Activated naive CD8-positive, alpha-beta T cell treated with anti-CD3 and anti-CD28 coated beads, Interleukin-2, amount 50 U/mL, for 24 hours (primary cell): ENCODE measurements at places on chromosomes 6 and 20.
A peak's percentile ranks its signal among the peaks of the same experiment; 100 is the strongest.

GRCh38 chr6:122026582-122027369, 372.7 kb upstream of the HSF2 start:
- no peak for DNase-seq
- peaks cover 2% of the 10 kb centered on the region for H3K4me1 ChIP-seq
- H3K27ac ChIP-seq, result no peak overlapping the region
- peaks cover 2% of the 10 kb centered on the region for H3K27me3 ChIP-seq
- no peaks in the 10 kb centered on the region for H3K36me3 ChIP-seq

- H3K36me3 ChIP-seq, result no peaks in the 10 kb centered on the region
- no peaks in the 10 kb centered on the region for H3K27me3 ChIP-seq
- no peak overlapping the region for H3K4me3 ChIP-seq
- no peaks in the 10 kb centered on the region for H3K4me1 ChIP-seq
- DNase-seq, result no peak
Observed at GRCh38 chr20:14764511-14765369, 427.3 kb upstream of the FLRT3 start.

DNA sequence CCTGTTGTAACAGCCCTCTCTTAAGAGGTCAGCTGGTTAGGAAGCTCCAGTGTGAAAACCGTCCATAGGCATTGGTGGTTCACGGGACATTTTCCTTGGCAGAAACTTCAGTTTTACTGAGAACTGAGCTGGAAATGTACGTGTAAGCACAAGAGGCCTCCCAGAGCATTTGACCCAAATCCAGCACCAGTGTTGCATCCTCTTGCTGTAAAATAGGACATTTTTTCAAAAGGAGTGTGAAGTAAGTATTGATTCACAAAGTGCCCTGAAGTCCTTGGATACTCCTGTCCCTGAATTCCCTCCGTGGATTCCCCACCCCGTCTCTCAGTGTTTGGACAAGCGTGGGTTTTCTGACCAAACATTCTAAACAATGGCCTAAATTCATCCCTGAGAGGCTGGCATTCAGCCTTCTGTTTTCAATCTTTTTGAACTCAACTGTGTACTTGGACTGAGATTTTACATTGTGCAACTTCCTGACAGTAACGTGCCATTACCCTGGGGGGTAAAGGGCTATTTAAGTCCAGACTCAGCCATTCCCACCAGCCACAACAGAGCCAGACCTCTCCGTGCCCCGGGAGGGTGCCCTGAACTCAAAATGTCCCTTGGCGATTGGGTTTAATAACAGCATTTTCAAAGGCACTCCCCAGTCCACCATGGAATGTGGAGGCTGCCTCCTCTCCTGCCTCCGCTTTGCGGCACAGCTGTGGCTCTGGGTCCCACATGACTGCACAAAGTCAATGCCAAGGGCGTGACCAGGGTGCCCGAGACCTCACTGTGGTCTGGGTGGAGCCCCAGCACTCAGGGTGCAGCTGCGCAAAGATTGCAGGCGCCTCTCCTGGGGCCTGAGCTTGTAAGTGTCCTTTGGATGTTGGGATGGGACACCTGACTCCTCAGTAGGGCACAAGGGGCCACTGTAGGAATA, 92.7 kb upstream of the AFDN start:
- no peak overlapping the region for H3K4me3 ChIP-seq
- no peaks in the 10 kb centered on the region for H3K36me3 ChIP-seq
- H3K4me1 ChIP-seq, result no peaks in the 10 kb centered on the region
- no peak for DNase-seq
- H3K27ac ChIP-seq, result no peak overlapping the region

GRCh38 chr6:219641-220198, 72.6 kb upstream of the DUSP22 start:
- H3K27me3 ChIP-seq, result no peaks in the 10 kb centered on the region
- H3K36me3 ChIP-seq, result no peaks in the 10 kb centered on the region
- H3K4me3 ChIP-seq, result no peak overlapping the region
- H3K4me1 ChIP-seq, result peaks cover 92% of the 10 kb centered on the region
- H3K27ac ChIP-seq, result no peak overlapping the region
- no peak for DNase-seq

DNA sequence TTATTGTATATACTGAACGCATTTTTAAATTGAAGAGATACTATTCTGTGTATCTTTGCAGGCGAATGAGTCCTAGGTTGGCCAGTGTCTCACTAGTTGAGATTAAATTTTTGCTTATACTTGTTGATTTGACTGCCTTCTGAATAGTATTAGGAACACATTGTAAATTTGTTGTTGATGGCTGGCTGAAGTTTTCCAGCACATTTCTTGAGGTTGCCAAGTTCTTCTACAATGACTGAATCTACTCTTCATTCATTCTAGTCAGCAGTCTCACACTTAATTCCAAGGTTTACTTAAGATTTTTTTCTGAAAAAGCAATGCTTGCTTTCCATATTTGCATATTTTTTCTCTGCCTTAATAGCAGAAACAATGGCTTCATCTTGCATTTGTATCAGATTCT, 151.7 kb downstream of the ZFAND3 start:
- DNase-seq, result no peak
- no peak overlapping the region for H3K4me3 ChIP-seq
- H3K4me1 ChIP-seq, result peaks cover 44% of the 10 kb centered on the region
- H3K27ac ChIP-seq, result no peak overlapping the region
- H3K27me3 ChIP-seq, result no peaks in the 10 kb centered on the region

GRCh38 chr20:16220826-16221225, 352.4 kb downstream of the KIF16B start:
- H3K27ac ChIP-seq, result no peak overlapping the region
- no peak overlapping the region for H3K4me3 ChIP-seq
- peaks cover 1% of the 10 kb centered on the region for H3K27me3 ChIP-seq
- no peaks in the 10 kb centered on the region for H3K36me3 ChIP-seq
- no peak for DNase-seq
- no peaks in the 10 kb centered on the region for H3K4me1 ChIP-seq

GRCh38 chr6:164663634-164664033, 645.8 kb downstream of the C6orf118 start:
- DNase-seq, result no peak
- no peak overlapping the region for H3K27ac ChIP-seq
- no peaks in the 10 kb centered on the region for H3K36me3 ChIP-seq

- H3K27ac ChIP-seq, result no peak overlapping the region
- DNase-seq, result no peak
- H3K27me3 ChIP-seq, result no peaks in the 10 kb centered on the region
- H3K4me1 ChIP-seq, result no peaks in the 10 kb centered on the region
- H3K4me3 ChIP-seq, result no peak overlapping the region
Observed at GRCh38 chr6:56483929-56484328, 158.8 kb downstream of the DST start.

- H3K27me3 ChIP-seq, result no peaks in the 10 kb centered on the region
- no peaks in the 10 kb centered on the region for H3K4me1 ChIP-seq
- no peak overlapping the region for H3K4me3 ChIP-seq
- no peak for DNase-seq
- peaks cover 13% of the 10 kb centered on the region for H3K36me3 ChIP-seq
- H3K27ac ChIP-seq, result no peak overlapping the region
Observed at GRCh38 chr6:126100386-126100785, 114.0 kb downstream of the TRMT11 start.

DNA sequence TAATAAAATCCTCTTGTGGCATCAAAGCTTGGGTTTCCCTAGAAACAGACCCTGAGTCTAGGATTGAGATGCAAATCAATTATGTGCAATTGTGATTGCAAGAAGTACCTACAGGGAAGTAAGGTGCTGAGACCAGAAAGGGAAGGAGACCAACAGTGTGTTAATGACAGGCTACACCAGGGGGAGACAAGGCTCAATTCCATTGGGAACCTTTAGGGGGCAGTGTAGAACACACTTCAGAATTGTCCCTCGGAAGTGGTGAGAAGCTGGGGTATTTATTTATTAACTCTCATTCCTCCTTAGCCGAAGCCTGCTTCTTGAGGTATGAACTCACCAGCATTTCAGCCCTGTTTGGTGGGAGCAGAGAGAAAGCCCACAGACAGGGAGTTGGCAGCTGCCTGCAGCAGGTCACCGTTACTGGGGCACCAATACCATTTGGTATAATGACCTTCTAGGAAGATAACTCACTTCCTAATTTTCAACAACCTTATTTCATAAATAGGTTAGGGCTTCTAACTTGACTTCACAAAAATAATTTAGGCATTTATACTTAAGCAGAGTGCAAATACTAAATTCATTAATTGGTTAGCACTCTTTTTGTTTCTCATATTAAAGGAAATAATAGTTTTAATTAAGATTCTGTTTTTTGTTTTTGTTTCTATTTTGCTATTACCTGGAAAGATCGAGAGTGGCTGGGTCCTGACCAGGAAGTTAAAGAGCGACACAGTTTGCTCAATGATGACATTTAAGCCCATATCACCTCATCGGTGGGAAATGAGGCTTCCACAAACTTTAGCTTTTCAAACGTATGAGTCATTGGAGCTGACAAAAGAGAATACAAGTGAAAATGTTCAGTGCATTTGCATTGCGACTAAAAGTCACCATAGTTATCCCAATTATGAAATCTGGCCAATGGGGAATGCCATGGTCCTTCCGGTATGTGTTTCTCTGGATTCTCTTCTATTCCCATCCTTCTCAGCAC, 94.8 kb downstream of the BTBD3 start:
- no peaks in the 10 kb centered on the region for H3K4me1 ChIP-seq
- H3K27me3 ChIP-seq, result no peaks in the 10 kb centered on the region
- peak; percentile 12 for DNase-seq
- H3K4me3 ChIP-seq, result no peak overlapping the region

- H3K4me1 ChIP-seq, result no peaks in the 10 kb centered on the region
- no peaks in the 10 kb centered on the region for H3K27me3 ChIP-seq
- no peaks in the 10 kb centered on the region for H3K36me3 ChIP-seq
- H3K27ac ChIP-seq, result no peak overlapping the region
- no peak overlapping the region for H3K4me3 ChIP-seq
Observed at GRCh38 chr6:85169189-85169588, 280.7 kb upstream of the NT5E start.

DNA sequence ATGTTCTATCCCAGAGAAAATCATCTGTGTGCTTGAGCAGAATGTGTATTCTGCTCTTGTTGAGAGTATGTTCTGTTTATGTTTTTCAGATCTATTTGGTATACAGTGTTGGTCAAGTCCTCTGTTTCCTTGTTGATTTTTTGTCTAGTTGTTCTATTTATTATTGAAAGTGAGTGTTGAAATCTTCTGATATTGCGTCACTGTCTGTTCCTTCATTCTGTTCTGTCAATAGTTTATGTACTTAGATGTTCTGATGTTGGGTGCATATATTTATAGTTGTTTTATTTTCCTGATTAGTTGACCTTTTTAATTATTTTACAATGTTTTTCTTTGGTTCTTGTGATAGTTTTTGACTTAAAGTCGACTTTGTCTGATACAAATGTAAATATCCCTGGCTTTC, 458.7 kb upstream of the HSF2 start:
- no peak overlapping the region for H3K27ac ChIP-seq
- H3K4me3 ChIP-seq, result no peak overlapping the region
- no peaks in the 10 kb centered on the region for H3K36me3 ChIP-seq
- no peaks in the 10 kb centered on the region for H3K4me1 ChIP-seq
- DNase-seq, result no peak

DNA sequence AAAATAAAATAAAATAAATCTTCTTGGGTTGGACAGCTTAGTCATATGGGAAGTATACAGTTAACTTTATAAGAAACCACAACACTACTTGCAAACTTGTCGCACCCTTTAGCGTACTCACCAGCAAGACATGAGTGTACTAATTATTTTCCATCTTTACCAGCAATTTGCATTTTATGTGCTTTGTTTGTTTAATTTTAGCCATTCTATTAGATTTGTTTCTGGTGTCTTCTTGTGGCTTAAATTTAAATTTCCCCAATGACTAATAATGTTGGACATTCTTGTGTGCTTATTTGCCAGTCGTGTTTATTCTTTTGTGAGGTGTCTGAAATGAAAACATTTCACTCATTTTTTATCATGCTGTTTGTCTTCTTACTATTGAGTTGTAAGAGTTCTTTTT, 1172.2 kb upstream of the CITED2 start:
- no peak for DNase-seq
- H3K27me3 ChIP-seq, result no peaks in the 10 kb centered on the region
- H3K27ac ChIP-seq, result no peak overlapping the region
- H3K4me1 ChIP-seq, result no peaks in the 10 kb centered on the region
- H3K4me3 ChIP-seq, result no peak overlapping the region

- no peaks in the 10 kb centered on the region for H3K36me3 ChIP-seq
- no peak for DNase-seq
- H3K4me1 ChIP-seq, result no peaks in the 10 kb centered on the region
- H3K27me3 ChIP-seq, result peaks cover 58% of the 10 kb centered on the region
- no peak overlapping the region for H3K4me3 ChIP-seq
Observed at GRCh38 chr6:38738261-38738660, 23.1 kb downstream of the DNAH8 start.

- no peaks in the 10 kb centered on the region for H3K27me3 ChIP-seq
- H3K4me3 ChIP-seq, result no peak overlapping the region
- no peaks in the 10 kb centered on the region for H3K4me1 ChIP-seq
- DNase-seq, result no peak
Observed at GRCh38 chr6:6405997-6406714, 85.7 kb upstream of the F13A1 start.

GRCh38 chr20:17795501-17796071, 95.8 kb downstream of the BANF2 start:
- DNase-seq, result no peak
- no peaks in the 10 kb centered on the region for H3K4me1 ChIP-seq
- peaks cover 19% of the 10 kb centered on the region for H3K27me3 ChIP-seq
- no peak overlapping the region for H3K27ac ChIP-seq

GRCh38 chr6:91142154-91142553, 555.3 kb upstream of the MAP3K7 start:
- no peak overlapping the region for H3K27ac ChIP-seq
- no peaks in the 10 kb centered on the region for H3K27me3 ChIP-seq
- H3K4me1 ChIP-seq, result no peaks in the 10 kb centered on the region
- no peak overlapping the region for H3K4me3 ChIP-seq
- DNase-seq, result no peak
- no peaks in the 10 kb centered on the region for H3K36me3 ChIP-seq

DNA sequence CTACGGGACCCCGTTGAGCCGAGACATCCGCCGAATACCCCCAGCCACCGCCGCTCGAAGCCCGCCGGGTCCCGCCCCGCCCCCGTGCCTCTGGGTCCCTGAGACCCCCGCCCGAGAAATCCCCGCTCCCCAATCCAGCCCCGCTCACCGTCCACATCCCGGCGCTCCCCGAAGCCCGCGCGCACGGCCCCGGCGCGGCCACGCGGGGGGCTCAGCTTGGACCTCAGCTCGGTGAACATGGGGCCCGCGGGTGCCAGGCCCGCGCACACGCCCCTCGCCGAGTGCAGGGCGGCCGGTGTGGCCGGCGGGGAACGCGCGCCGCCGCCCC, 249 bp downstream of the SAMD10 start:
- peak overlapping the region; percentile 77 for H3K4me3 ChIP-seq
- no peak for DNase-seq
- peaks cover 57% of the 10 kb centered on the region for H3K4me1 ChIP-seq
- H3K27me3 ChIP-seq, result no peaks in the 10 kb centered on the region

GRCh38 chr6:165819394-165819793, 156.4 kb upstream of the PDE10A start:
- H3K27me3 ChIP-seq, result peaks cover 41% of the 10 kb centered on the region
- DNase-seq, result no peak
- H3K4me3 ChIP-seq, result no peak overlapping the region
- no peaks in the 10 kb centered on the region for H3K36me3 ChIP-seq

GRCh38 chr6:73234733-73235132, 9.4 kb upstream of the KHDC1L start:
- no peaks in the 10 kb centered on the region for H3K36me3 ChIP-seq
- H3K4me1 ChIP-seq, result no peaks in the 10 kb centered on the region
- no peak for DNase-seq

- H3K27ac ChIP-seq, result no peak overlapping the region
- no peaks in the 10 kb centered on the region for H3K4me1 ChIP-seq
- H3K27me3 ChIP-seq, result no peaks in the 10 kb centered on the region
- no peaks in the 10 kb centered on the region for H3K36me3 ChIP-seq
Observed at GRCh38 chr20:11375335-11375734, 542.4 kb upstream of the BTBD3 start.
